Fibroblast of skin of scalp (primary cell): ENCODE measurements at places on chromosomes 7 and 10.
A peak's percentile ranks its signal among the peaks of the same experiment; 100 is the strongest.

GRCh38 chr7:44269417-44269816, 56.0 kb downstream of the CAMK2B start:
- no peak for DNase-seq

DNA sequence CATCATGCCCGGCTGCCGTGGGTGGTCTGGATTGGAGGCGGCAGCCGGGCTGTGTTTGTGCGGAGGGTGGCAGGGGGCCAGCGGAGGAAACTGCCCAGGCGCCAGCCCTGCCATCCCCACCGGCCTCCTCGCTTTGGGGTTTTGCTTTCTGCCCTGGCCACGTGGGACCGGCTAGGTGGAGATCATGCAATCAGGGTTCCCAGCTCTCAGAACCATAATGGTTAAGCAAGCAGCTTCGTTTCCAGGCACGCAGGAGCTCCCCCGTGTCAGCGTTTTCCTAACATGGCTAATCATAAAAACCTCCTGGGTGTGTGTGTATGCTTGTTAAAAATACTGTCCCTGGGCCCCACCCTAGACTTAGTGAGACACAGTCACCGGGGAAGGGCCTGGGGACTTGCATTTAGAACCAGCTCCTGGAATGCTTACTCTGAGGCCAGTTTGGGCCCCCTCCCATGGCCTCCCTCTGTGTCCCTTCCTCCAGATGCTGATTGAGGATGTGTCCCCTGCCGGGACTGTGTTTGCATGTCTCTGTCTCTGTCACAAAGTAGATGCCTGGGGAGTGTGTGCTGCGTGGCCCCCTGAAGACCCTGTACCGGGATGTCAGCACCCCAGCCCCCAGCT, 119.3 kb downstream of the CUX1 start:
- peak; percentile 41 for DNase-seq

DNA sequence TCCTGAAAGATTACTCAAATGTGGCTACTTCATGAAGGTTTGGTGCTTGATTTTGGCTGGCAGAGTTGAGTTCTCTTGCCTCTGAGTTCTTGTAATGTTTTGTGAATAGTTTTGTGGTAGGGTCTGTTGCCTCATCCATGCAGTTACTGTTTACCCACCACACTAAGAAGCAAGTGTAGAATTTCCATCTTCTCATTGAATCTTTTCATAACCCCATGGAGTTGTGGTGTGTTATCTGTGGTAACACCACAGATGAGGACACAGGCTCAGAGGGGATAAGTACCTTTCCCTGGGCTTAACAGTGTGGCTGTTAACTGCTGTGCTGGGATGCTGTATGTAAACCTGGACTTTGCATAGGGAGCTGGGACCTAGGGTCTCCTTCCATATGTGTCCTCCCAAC, 186.3 kb downstream of the CAMK1D start:
- DNase-seq, result no peak

- DNase-seq, result peak; percentile 43
Observed at GRCh38 chr10:31320550-31321211, 1.7 kb downstream of the ZEB1 start.

DNA sequence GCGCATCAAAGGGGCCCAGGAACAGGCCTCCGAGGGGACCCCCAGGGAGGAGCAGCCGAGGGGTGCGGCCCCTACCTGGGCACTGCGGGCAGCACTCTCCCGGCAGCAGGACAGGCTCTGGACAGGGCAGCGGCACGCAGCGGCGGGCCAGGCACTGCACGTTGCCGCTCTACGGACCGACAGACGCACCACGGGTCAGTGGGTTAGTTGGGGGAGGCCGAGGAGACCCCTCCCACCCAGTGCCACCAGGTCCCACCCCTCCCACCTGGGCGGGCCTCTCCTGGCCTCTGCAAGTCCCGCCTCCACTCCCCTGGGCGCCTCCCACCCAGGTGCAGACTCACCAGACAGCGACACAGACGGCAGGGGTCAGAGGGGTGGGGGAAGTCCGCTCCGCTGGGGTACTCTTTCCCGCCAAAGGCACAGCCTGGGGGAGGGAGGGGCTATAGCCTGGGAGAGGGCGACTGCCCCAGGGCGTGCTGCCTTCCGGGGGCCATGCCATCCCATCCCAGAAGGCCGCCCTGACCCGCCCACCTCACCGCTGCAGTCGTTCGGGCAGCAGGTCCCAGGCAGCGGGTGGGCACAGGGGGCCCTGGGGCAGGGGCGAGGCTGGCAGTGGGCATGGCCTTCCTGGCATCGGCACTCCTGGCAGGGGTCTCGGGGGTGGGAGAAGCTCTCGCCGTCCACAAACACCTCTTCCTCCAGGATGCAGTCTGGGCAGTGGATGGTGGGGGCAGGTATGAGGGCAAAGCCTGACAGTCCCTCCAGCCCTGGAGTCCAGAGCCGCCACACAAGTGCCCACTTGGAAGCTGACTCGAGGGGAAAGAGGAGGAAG, 19.2 kb downstream of the KCP start:
- DNase-seq, result no peak

DNA sequence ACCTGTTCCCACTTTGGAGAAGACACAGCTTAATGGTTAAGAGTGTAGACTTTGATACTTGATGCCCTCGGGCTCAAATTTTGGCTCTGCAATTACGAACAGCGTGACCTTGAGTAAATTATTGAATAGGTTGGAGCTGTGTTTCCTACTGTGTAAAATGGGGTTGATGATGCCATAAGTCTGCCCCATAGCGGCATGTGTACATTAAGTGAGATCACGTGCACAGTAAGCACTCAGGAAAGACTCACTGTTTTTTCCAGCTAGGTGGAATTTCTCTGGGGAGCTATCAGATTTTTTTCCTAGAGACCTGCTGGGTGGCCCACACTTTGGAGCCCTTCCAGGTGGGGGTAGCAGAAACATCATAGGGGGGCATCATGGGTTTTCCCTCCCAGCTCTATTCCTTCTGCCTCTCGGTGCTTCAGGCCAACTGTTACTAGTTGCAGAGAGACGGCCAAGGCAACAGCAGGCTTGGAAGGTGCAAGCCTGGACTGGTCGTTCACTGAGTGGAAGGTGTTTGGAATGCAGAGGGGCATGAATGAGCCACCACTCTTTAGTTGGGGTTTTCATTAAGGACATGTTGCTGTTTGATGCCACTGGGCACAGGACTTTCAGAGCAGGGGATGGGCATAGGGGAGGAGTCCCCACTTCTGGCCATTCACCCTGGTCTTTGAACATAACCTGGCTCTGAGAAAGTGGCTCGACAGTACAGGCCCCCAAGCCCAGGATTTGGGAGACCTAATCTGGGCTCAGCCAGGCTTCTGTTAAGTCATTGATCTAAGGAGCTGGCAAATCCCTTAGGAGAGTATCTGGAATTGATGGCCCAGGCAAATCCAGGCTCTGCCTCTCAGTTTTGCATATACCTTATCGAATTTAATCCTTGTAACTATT, 64.0 kb downstream of the SYPL1 start:
- DNase-seq, result no peak

DNA sequence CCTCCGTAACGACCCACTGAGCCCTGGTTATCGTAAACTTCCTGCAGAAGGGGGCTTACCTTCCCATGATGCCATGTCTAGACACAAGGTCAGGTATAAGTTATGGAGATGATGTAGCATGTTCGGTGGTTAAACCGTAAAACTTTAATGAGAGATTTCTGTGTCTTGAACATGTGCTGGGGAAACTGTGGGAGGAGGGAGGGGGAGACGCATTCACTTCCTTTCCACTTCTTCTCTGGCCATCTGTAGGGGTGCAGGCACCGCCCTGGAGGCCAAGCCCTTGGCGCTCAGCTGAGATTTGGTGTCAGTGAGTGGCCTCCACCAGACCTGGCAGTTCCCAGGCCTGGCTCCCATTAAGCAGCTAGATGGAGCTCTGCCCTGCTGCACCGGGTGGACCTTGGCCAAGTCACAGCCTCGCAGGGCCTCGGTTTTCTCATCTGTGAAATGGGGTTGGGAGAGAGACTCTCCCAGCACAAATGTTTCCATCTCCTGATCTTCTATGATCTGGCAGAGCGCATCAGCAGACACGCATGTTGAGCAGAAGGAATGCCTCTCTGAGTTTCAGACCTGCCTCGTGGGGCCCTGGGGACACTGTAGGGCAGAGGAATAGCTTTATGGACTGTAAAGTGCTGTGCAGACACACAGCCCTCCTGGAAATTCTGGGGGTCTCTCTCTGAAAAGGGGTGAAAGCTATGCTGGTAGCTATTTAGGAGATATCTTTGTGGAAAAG, 106.0 kb downstream of the COL26A1 start:
- DNase-seq, result no peak

GRCh38 chr7:285731-286130, 4.2 kb upstream of the FOXL3 start:
- no peak for DNase-seq

DNA sequence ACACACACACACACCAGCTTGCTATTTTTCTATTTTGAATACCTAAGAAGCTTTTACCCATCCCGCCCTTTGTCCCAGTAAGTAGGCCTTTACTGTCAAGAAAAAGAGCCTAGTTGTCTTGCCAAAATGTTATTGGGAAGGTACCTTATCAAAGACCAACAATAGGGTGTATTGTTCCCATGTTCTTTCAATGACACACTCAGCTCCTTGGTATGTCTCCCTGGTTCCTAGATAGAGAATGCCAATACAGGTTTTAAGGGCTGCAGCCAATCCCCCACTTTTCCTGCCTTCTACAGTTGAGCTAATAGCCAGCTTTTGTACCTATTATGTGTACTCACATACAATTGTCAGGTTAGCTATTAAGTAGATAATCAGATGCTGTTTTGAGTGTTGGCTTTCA, 92.0 kb upstream of the LRRTM3 start:
- DNase-seq, result no peak

- no peak for DNase-seq
Observed at GRCh38 chr7:134013249-134013648, 113.9 kb upstream of the LRGUK start.

- no peak for DNase-seq
Observed at GRCh38 chr10:34778237-34778636, 36.9 kb downstream of the PARD3 start.

- no peak for DNase-seq
Observed at GRCh38 chr10:120746001-120746777, 105.0 kb upstream of the WDR11 start.

GRCh38 chr7:28440055-28440601, 27.8 kb downstream of the CREB5 start:
- DNase-seq, result no peak

DNA sequence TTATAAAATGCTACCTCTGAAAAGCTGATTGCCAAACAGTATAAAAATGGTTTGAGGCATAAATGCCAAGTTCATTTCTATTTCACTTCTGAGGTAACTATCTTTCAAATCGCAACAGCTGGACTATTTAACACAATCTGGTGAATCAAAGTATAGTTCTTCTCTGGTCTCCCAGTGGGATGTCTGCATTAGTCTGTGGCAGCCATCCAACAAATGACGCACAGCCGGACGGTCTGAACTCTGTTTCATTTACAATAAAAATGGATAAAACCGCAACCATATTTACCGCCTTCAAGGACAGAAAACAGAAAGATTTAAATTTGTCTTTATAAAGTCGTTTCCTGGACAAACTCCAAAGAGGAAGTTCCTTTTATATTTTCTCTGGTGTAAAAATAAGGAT, 41.9 kb downstream of the ENO4 start:
- peak; percentile 93 for DNase-seq

DNA sequence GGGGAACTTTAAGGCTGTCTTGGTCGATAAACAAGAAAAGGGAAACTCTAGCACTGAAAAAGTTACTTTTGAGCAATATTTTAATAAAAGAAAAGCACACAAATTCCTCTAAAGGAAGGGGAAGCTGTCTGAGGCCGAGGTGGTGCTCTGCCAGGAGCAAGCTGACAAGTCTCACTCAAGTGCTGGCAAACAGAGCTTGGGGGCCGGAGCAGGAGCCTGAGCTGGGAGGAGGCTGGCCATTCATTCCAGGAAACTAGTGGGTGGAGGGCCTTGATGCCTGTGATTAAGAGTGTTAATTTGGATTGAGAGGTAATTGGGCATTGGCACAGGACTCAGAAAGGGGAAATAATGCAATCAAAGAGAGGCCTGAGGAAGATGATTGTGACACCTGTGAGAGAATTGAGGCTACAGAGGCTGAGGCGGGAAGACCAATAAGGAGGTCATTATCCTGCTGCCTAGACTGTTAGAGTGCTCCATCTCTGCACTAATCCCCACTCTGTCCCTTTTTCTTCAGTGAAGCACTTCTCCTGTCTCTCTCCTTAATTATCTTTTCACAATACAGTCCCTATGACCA, 154.9 kb upstream of the COL1A2 start:
- DNase-seq, result no peak

GRCh38 chr10:88221010-88221973, 357.9 kb downstream of the PTEN start:
- DNase-seq, result no peak

DNA sequence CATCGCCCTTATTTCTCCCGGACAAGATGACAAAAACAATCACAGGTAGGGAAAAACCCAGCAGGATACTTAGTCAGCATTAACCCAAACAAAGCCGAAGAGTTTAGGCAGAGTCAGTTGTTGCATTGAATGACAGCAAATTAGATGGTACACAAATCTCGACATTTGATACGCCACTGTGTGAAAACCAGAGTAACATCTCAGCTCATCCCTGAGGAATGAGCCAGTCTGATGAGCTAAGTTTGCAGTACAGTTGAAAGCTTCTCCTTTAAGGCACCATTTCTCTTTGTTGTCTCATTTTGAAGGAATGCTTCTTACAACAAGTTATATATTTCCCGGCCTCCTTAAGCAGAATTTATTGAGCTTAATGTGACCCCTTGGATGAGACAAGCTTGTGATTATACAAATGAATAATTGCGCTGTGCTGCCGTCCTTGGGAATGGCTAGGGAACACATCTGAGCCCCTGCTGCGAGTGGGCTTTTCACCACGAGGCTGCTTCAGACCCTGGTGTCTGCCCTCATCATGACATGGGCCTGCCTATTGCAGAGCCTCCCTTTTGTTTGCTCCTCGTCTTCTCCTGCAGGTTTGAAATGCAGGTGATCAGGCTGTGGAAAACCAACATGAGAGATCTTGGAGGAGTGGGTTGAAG, 137.3 kb downstream of the CELF2 start:
- peak; percentile 50 for DNase-seq

- DNase-seq, result peak; percentile 46
Observed at GRCh38 chr7:43302211-43302711, 189.8 kb downstream of the HECW1 start.

DNA sequence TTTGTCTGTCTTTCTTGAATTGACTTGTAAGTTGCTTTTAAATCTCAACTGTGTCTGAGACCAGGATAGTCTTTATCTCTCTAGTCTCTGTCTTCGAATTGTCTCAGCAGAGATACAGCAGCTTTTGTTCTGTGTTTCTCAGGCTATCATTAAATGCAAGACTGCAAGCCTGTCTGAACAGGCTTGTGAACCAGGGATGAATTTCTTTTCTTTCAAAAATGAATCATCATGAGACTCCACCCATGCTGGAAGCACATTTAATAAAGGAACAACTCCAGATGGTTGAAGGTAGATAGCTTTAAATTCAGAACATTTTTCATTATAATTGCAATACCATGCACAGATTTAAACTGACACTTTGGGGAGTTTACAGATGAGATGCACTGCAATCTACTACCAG, 155.9 kb downstream of the SEC23IP start:
- no peak for DNase-seq

- no peak for DNase-seq
Observed at GRCh38 chr7:95999481-95999880, 227.1 kb downstream of the DYNC1I1 start.

- DNase-seq, result no peak
Observed at GRCh38 chr10:132697578-132698200, 88.3 kb downstream of the NKX6-2 start.
